Aortic smooth muscle cell (primary cell): ENCODE measurements at places on chromosomes 6 and 20. TPM values are rescaled to one million over a fixed set of nuclear protein-coding genes. Genes with fewer than 3 reads are reported as not detected.

The C6orf15 gene
- not detected in 2 replicates for total RNA-seq

The THBD gene
- 123 and 293 TPM in 2 replicates for total RNA-seq

The SLC35D3 gene
- not detected in 2 replicates for total RNA-seq

The PTK6 gene
- 0.12 and 0.13 TPM in 2 replicates for total RNA-seq

The PHACTR3 gene
- not detected in 2 replicates for total RNA-seq

The HLA-DRB5 gene
- not detected in 2 replicates for total RNA-seq

The CDSN gene
- not detected in 2 replicates for total RNA-seq

The CCN6 gene
- not detected in 2 replicates for total RNA-seq

The OR2B6 gene
- not detected in 2 replicates for total RNA-seq

The PCSK2 gene
- total RNA-seq = not detected in 2 replicates

The RFX6 gene
- not detected in 2 replicates for total RNA-seq

The ENPP1 gene
- 1.9 and 2.0 TPM in 2 replicates for total RNA-seq
